ENCODE measurements at places on chromosomes 1 and 21.
A peak's percentile ranks its signal among the peaks of the same experiment; 100 is the strongest.

DNA sequence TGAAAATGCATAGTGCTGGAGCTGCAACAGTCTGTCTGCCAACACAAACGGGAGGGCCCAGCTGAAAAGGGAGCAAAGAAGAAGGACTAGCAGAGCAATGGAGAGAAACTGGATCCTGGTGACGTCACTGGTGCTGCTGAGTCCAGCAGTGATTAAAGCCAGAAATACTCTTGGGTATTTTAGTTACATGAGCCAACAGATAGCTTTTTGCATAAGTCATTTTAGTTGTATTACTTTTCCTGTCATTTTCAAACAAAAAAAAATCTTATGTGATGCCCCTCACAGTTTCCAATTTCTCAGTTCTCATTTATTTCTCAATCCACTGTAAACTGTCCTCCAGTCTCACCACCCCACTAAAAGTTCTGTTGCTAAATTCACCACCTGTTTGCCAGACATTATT, 38.7 kb upstream of the NEK7 start:
- DNase-seq, result no peak

GRCh38 chr1:228060458-228061190, 21.9 kb upstream of the ARF1 start:
- DNase-seq, result no peak

DNA sequence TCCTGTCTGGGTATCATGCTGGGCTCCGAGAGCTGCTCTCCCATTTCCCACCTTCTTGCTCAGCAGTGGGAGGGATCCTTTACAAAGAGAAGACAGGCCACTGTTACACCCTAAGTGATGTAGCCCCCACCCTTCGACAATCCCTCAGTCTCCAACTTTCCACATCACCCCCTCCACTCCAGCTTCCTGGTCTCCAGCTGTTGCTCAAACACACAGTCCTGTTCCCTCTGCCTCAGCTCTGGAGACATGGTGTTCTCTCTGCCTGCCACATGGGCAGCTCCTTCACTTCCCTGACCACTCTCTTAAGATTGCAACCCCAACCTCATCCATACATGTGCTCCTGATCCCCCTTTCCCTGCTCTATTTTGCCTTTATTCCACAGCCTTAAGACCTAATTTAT, 37.7 kb downstream of the SLC30A1 start:
- no peak for DNase-seq

DNA sequence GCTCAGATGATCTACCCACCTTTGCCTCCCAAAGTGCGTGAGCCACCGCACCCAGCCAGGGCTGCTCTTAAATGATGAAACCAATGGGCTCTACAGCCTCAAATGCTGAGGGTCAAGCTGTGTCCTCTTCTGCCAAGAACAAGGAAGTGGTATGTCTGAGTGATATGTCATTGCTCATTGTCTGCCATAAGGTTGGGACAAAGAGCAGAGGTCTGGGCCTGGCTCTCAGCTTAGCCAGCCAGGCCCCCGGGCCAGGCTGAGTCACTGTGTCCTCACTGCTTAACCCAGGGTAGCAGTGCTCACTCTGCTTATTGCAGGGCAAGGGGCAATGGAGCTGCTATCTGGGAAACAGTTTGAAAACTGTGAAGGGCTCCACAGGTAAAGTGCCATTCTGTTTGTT, 8.3 kb upstream of the ETS2 start:
- peak; percentile 33 for DNase-seq

- DNase-seq, result no peak
Measured at GRCh38 chr1:157313240-157313807, 175.1 kb upstream of the ETV3 start.

DNA sequence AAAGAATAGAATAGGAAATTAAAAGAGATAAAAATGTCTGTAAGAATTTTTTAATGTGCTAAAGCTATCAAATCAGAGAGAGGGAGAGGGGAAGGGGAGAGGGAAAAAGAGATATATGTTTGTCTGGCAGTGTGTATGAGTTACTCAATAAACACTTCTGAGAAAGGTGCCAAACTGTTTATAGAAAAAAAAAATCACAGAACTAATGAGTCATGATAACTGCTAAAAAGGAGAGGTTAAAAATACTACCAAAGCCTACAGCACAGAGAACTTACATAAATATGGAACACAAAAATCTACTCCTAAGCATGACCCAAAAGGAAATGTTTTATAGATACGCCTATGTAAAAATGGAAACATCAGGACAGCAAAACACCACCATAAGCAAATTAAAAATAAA, 45.4 kb downstream of the SELENOF start:
- no peak for DNase-seq

GRCh38 chr1:196078691-196079090, 529.5 kb downstream of the KCNT2 start:
- no peak for DNase-seq

- DNase-seq, result no peak
Measured at GRCh38 chr21:44773291-44773932, 28.2 kb downstream of the UBE2G2 start.

GRCh38 chr1:234924450-234925355, 203.9 kb downstream of the TOMM20 start:
- DNase-seq, result no peak

DNA sequence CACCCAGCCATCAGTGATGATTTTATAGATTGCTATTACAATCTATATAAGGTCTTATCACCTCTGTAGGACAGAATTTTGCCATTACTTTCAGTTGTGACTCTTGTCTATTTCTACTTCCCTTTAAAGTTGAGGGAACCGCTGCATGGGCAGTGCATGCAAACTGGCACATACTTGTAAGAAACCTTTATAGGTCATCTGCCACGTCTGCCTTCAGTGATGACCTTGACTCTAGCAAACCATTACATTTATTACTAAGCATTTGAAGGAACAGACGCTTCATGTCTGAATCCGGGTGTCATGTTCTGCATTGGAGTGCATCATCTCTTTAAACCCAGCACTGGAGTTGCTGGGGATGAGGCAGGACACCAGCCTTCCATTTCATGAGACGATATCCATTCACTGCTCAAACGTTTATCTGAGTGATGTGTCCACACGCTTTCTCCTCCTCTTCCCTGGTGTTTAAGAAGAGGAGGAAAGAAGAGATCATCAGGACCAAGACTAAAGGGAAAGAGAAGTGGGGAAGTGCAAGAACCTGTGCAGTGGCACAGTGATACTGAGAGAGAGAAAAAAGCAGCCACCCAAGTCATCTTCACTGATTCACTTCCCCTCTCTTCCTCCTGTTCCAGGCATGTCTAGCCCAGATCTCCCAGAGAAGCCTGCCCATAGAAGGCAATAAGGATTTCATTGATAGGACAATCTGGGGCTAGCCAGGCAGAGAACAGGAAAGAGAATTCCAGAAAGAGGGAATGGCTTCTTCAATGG, 14.1 kb downstream of the CCSAP start:
- no peak for DNase-seq

DNA sequence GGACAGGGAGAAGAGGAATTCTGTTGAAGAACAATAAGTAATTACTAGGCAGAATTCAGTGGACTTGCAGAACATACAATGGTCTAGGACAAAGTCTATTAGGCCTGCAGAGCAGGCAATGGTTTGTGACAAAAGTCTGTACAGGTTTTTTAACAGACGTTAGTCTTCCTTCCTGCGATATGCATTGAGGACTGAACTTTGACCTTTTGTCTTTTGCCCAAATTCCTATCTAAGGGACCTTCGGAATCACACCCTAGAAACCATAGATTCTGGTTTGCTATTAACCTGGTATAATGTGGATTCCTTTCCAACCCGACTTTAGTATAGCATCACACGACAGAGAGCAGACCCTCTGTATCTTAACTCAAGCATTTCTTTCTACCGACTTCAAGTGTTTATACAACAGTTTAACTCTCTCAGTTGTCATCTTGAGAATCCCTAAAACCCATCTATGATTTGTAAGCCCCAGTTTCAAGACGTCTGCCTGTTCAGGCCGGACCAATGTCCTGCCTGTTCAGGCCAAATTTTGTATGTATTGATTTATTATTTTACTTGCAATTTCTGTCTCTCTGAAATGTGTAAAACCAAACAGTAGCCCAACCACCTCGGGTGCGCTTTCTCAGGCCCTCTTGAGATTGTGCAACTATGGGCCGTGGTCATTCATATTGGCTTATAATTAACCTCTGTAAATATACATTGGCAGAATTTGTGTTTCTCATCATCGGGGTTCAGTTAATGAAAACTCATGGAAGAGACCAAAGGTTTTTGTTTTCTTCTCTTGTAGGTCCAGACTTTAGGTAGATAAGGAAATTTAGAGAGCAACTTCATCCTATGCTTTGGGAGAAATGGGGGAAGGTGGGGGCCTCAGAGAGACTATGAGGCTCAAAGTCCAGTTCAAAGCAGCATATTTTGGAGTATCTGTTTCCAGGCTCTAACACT, 76.9 kb upstream of the TNFSF18 start:
- DNase-seq, result no peak

DNA sequence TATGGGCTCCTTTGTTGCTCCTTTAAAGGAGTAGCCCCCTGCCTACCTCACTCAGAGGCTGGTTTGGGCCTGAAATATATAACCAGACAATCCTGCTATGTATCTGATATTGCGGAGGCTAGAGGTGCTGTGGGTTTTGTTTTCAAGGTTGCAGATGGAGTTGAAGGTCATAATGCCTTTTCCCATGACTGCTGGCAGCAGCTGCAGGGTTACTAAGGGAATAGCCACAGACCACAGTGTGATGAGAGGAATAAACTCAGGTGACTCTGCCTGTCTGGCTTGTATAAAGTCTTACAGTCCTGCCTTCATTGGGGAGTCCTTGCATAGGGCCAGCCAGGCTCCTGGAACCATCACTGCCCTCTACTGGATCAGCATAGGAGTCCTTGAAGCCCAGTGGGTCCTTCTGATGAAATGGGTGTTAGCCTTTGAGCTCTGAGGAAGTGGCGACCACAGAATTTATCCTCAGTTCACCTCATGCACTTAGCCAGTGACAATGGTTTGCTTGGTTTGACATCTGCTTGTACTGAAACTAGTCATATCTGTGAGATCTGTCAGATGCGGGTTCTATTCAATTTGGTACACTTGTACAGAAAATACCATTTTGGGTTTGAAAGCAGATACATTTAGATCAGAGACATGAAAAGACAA, 174.4 kb upstream of the HMCN1 start:
- DNase-seq, result peak; percentile 2

DNA sequence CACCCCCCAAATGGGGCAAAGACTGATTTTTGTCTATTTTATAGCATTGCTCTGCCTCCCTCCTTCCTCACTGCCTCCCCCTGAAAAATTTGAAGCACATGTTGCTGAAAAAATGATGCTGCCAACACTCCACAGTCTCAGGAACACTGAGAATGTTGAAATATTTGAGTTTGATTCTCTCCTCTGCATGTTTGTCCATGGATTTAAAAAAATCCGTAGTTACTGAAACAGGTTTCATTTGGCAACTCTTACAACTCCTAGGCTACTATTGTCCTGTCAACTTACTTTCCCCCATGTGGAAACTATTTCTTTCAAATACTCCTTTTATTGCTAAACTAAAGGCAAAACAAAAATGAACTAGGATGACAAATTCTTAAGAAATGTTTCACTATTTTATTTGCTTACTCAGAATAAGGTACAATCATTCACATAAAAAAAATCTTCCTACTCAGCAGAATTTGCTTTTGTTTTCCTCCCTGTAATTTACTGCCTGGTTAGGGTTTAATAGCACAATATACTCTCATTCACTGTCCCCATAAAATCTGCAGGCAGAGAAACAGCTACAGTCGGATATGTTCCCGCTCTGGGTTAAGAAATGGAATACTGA, 50.2 kb downstream of the C21orf91 start:
- no peak for DNase-seq

- no peak for DNase-seq
Measured at GRCh38 chr1:237228421-237228820, 186.4 kb downstream of the RYR2 start.

- no peak for DNase-seq
Measured at GRCh38 chr1:42552636-42553035, 89.5 kb downstream of the CCDC30 start.

DNA sequence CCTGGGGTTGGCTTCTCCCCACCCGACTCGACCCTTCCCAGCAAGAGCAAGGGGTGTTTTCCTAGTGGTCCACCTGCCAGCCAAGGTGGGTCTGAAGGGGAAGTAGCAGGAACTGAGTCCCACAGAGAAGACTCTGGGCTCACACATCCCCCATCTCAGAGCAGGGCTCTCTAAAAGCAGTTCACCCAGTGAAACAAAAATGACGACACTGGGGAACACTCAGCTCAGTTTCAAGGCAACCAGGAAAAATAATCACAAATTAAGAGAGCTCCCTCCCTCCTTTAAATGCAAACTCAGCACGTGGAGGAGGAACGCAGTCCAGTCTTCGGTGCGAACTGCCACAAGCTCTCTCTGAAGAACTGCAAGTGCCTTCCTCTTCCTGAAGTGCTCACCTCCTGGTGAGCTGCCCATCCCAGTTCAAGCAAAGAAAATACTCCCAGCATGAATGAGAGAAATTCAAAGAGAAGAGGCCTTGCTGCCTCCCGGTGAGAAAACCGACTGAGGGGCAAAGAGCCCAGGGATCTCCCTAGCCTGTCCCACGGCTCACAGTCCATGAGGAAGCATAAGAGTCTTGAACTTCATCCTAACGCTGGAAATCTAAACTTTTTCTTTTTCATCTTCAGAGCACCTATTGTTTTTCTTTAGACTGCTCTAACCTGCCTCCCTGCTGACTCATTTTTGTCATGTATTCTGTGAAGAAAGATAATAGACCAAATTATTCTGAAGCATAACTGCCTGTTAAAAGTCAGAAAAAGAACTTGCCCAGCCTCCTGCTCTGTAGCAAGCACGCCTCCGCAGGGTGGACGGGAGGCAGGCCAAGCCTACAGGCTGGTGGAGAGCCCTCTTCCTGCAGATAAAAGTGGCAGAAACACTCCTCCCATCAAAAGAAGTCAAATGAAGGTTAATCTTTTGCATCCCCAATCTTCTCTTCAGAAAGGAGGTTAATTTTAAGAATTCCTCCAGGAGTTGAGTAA, 281.4 kb downstream of the HHIPL2 start:
- no peak for DNase-seq

DNA sequence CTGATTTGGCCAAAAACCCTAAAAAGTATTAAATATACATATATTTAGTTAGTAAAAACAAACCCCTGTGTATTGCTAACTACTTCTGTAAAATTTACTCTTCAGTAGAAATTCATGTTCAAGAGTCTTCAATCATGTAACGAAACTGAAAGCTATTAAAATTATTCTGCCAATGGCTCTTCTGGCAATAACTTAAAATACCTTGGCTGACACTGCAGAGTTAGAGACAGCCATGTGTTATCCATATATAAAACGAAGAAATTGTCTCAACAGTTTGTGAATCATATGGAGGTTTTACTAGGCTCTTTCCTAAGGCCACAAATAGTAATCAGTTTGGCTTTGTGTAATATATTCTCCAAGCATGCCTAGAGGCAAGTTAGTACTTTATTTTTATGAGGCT, 357.2 kb downstream of the COL11A1 start:
- no peak for DNase-seq

DNA sequence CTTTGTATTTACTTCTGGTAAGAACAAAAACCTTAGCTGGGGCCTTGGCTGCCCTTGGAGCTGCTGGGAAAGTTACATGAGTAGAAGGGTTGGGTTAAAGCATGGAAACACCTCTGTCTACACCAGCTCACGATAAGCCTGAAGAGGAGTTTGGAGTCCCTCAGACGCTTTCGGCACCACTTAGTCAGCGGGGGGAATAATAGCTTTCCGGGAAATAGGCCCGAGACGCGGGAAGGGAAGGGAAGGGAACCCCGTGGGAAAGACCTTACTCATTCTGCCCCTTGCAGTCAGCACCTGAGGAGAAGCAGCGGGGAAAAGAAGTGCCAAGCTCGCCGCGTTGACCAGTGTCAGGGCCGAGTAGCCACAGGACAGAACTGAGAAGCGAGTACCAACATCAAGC, 66.4 kb upstream of the PDE9A start:
- no peak for DNase-seq

Data from SK-N-DZ (cell line).